Left cardiac atrium (tissue), 4 donors: ENCODE measurements at places on chromosomes 2 and 18. TPM values are rescaled to one million over a fixed set of nuclear protein-coding genes. Genes with fewer than 3 reads are reported as not detected.

TEKT4 gene
- total RNA-seq, result not detected

PID1 gene
- total RNA-seq, result 11.3 TPM

MDH1B gene
- 0.50 TPM for total RNA-seq

HNMT gene
- 19.0 TPM for total RNA-seq

DNA sequence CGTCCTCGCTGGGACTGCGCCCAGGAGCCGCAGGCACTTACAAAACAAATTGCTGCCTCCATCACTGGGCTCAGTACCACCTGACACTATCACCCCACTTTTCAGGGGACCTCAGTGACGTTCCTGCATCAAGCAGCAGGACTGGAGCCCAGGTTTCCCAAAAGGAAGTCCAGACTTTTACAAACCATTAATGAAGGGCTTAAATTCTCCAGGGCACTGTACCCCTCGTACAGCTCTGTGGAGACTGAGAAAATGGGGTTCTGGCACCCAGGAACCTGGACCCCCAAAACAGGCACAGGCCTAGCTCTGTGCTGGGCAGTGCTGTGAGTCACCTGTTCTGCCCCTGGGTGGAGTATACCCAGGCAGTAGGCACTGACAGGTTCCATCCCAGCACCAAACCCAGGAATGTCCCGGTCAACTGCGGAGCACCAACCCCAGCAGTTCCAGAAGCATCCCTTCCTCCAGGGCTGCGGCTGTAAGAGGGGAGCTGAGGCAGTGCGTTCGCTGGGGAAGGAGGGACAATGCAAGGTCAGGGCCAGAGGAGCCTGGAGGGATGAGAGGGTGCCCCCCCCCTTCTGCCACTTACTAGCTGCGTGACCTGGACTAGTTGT, 24.6 kb upstream of the NOTO start:
- no peak for DNase-seq
